ENCODE measurements at places on chromosomes 2 and 18.
A peak's percentile ranks its signal among the peaks of the same experiment; 100 is the strongest.

GRCh38 chr18:48898521-48898920, 52.2 kb downstream of the SMAD7 start:
- no peak for DNase-seq

GRCh38 chr2:204447722-204448121, 97.6 kb upstream of the PARD3B start:
- no peak for DNase-seq

GRCh38 chr2:2333076-2333475, 2.0 kb upstream of the MYT1L start:
- DNase-seq, result no peak

DNA sequence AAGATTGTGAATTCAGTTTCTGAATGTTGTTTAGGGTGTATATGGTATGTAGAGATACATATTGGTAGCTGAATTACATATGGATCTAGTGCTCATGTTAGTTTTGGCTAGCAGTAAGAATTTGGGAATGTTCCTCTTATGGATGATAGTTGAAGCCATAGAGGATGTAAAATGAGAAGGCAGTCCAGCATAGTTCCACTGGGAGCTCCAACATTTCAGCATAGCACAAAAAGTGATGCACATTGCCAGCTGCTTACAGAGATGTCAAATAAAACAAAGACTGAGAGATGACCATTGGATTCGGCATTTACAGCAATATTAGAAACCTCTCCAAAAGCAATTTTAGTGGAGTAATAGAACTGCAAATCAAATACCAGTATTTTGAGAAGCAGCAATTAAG, 77.4 kb downstream of the EML4 start:
- DNase-seq, result no peak

DNA sequence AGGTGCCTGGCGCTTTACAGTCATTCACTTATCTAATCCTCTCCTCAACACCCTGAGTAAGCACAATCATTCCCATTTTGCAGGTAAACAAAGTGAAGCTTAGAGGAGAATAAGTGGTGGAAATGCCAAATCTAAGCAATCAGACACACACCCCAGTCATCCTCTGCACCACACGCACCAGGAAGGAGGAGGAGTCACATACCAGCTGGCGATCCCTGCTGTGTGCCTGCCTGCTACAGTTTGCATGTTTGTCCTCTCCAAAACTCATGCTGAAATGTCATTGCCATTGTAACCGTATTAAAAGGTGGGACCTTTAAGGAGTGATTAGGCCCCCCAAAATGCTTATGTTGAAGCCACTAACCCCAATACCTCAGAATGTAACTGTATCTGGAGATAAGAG, 93.7 kb downstream of the LOXHD1 start:
- DNase-seq, result no peak

DNA sequence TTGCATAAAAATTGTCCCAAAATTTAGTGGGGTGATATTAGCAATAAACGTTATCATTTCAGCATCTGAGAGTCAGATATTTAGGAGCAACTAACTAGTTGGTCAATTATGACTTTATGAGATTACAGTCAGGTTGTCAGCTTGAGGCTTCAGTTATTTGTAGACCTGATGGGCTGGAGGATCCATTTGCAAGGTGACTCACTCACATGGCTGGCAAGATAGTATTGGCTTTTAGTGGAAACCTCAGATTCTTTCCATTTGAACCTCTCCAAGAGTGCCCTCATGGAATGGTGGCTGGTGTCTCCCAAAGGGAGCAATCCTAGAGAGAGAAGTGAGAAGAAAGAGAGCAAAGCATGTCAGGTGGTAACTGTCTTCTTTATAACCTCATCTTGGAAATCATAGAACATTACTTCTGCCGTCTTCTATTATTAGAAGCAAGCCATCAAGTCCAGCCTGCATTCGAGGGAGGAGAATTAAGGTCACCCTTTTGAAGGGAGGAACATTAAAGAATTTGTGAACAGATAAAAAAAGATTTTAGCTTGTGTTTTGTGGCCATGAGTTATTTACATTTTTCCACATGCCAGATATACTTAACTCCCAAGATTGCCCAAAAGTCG, 92.5 kb downstream of the HAUS1 start:
- DNase-seq, result no peak

DNA sequence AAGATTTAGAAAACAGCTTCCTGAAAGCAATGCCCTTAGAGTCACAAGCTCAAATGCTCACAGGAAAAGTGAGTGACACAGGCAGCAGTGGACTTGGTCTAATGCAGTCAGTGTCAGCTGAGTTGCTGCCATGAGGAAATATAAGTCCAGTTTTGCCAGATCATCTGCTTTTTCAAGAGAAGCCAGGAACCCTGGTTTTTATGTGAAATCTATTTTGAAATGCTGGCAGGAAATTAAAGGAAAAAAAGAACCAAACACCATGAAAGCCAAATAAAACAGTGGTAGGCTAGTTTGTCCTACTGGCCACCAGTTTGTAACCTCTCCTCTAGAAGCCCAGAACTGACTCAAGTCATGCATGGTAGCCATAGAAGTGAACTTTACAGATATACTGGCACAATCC, 109.2 kb downstream of the THADA start:
- DNase-seq, result no peak

- no peak for DNase-seq
Measured at GRCh38 chr2:233831011-233831721, 23.2 kb downstream of the HJURP start.

DNA sequence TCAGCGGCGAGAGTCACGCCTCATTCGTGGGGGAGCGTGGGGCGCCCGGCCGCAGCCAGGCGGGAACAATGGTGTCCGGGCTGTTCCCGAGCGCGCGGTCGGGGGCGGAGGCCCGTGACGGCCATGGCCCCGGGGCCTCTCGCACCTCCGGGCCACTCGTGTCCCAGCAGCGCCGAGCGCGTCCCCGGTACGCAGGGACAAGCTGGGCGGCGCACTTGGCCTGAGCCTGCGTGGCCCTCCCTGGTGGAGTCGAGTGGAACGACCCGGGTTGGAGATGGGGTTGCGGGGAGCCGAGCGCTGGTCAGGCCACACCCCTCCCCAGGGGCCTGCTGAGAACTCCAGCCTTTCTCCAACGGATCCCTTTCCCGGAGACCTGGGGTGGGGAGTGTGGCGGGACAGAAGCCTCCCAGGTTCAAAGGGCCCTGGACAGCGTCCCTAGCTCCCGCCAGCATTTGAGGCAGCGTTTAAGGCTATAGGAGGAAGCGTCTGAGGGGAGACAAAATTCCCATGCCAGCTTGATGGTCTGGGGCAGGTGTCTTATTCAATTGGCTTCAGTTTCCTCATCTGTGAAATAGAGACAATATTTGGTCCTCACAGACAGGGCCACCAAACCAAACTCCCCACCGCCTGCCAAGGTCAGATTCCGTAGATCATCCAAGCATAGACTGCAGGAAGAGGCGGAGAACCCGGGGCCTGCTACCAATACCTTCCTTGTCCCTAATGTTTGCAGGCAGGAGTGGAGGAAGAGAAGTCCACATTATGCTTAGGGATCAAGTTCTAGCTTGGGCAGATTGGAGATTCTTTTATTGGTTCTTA, 553 bp downstream of the CNDP2 start:
- peak; percentile 36 for DNase-seq

- no peak for DNase-seq
Measured at GRCh38 chr18:47842836-47843235, 87.6 kb downstream of the SMAD2 start.

DNA sequence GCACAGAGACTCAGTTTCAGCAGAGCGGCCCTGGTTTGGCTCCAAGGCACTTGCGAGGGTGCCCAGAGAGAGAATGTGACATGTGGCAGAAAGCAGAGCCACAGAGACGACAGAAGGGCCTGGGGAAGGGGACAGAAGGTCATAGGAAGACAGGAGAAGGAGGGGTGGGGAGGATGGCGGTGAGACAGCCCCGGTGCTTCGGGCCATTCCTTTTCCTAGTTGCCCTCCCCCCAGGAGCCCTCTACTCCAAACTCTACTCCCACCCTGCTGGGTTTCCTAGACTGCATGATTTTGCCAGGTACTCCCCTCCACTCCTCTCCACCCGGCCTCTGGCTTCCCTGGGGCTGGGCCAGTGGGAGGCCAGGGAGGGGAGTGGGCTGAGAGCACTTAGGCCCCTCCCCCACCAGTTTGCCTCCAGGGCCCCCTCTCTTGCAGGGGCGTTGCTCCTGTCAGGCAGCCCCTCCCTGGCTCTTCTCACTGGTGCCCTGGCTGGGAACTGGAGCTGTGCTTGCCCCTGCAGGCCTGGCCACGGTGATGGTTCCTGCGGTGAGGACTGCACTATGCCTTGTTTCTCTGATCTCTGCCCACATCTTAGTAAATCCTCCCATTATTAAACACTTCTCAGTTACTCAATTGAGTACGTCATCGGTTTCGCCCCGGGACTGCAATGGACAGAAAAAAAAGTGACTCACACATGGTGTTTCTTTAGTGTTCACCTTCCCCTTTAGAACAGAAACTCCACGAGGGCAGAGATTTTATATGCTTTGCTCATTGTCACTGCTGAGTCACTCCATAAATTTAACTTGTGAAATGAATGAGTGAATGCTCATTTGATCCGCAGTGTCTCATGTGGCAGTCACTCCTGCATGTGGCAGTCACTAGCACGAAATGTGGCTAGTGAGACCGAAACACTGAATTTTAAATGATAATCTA, 58.7 kb upstream of the SP3 start:
- no peak for DNase-seq

GRCh38 chr2:17171446-17172049, 346.7 kb downstream of the RAD51AP2 start:
- DNase-seq, result no peak

- DNase-seq, result no peak
Measured at GRCh38 chr2:186980117-186980442, 131.1 kb upstream of the ZSWIM2 start.

- no peak for DNase-seq
Measured at GRCh38 chr2:176745543-176746200, 466.9 kb upstream of the HNRNPA3 start.

DNA sequence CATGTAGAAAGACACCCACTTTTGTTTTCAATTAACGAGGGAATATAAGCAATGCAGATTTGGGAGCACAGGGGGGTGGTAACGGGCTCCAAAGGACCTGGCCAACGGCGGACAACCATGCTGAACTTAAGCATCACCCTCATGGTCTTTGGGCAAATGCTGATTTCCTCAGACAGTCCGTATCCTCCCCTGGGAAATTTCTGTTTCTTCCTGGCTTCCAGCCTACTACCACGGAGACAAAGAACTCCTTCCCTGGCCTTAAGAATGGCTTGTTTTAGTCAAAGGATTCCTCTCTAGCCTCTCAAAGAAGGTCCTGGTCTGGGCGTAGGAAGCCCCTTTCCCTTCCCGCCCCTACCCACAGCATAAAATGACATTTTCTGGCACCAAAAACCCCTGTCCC, 34.3 kb downstream of the EN1 start:
- DNase-seq, result no peak

DNA sequence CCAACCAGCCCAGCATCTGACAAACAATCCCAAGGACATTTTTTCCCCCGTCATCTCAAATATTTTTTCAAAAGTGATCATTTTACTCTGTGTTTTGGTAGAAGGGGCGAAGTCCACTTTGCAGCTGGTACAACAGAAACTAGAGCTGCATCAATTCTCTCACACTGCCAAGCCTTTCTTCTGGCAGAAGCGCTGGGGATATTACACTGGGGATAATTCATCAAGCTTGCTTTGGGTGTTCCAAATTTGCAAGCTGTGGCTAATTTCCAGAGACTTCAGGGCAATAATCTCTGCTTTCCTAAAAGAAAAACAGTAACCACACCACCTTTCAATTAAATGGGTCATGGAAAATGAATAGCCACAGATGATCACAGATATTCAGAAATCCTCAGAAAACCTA, 238.3 kb downstream of the SLC8A1 start:
- DNase-seq, result no peak

DNA sequence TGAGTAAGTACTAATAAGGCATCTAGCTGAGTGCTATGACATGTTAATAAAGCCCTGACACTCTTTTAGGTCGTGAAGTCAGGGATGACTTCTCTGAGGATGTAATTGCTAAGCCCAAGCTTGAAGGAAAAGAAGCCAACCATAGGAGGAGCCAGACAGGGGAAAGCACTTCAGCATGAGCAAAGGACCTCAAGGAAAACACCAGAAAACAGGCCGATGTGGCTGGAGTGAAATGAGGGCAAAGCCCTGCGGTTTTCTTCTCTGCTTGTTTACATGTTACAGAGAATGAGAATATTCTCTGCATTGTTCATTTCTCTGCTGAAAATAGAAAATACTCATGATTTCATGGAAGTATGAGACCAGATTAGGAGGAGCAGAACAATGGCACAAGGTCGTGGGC, 112.5 kb upstream of the ARHGAP28 start:
- DNase-seq, result no peak

- DNase-seq, result no peak
Measured at GRCh38 chr2:21269382-21269781, 145.6 kb downstream of the TDRD15 start.

All from stimulated activated CD4-positive, alpha-beta T cell treated with anti-CD3 and anti-CD28 coated beads, Interleukin-4, amount 100 ng/mL, for 1 hour (primary cell).